ENCODE measurements at places on chromosomes 1 and 21. TPM values are rescaled to one million over a fixed set of nuclear protein-coding genes. Genes with fewer than 3 reads are reported as not detected.

- no peak for DNase-seq
These were observed 276.4 kb upstream of the PRMT6 start for GRCh38 chr1:106780066-106780465.

DNA sequence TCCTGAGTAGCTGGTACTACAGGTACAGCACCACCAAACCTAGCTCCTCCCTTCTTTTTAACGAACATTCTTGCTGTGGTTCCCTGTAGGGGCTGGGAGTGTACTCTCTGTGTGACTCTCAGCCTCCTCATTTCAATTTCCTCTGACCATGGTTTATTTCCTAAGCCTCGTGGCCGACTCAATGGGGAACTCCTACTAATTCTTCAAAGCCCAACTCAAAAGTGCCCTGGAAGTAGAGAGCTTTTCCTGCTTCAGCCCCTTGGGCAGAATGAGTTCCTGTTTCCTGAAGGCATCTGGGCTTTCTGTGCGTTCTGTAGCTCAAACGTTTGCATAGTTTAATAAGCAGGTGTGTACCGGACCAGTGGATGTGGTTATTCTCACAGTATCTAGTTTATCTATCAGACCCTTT lies 70.9 kb upstream of the ACOT11 start:
- no peak for DNase-seq

GRCh38 chr1:176557543-176558258 lies 94.7 kb downstream of the PAPPA2 start:
- no peak for DNase-seq

- DNase-seq = no peak
These were observed 7.3 kb downstream of the C1orf174 start for GRCh38 chr1:3892748-3893147.

DNA sequence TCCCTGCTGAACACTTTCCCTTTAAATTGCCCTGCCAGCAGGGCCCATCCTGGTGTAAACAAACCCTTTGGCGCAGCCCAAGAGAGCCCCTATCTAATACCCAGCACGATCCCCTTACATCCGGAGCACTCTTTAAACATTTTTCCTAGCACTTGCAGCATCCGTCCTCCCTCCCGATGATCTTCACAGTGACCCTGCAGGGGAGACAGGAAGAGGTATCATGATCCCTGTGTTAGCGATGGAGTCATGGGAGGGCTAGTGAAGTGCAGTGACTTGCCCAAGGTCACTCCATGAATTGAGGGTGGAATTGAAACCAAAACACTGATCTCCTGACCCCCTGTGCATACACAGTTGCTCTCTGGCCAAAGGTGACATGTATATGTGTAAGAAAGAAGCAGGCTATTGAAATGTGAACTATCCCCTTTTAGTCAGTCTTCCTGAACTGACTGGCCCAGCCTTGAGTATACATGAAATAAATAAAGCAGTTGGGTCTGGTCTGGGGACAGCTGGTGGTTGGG lies 9.8 kb upstream of the KCNQ4 start:
- no peak for DNase-seq

- DNase-seq = no peak
These were observed 62.6 kb upstream of the DENND1B start for GRCh38 chr1:197837911-197838310.

DNA sequence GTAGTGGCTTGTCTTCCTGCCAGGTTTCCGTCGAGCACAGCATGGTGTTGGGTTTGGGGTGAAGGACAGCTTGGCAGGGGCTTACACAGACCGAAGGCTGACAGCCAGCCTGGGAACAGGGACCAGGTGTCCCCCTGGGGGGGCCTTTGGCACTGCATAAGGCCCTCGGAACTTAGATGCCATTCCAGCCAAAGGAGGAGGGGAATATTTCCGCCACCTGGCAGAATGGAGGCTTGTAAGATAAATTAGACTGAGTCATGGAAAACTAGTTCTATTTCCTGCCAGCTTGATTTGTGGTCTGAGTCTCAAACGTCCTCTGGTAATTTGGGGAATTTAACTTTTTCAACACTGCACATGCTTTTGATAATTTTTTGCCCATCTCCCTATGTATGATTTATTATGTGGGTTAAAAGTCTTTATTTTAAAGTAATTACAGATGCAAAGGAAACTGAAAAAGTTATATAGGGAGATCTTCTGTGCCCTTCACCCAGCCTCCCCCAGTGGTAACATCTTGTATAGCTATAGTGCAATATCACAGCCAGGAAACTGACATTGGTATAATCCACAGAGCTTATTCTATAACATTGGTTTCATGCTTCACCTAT lies 11.5 kb upstream of the TMEM51 start:
- no peak for DNase-seq

DNA sequence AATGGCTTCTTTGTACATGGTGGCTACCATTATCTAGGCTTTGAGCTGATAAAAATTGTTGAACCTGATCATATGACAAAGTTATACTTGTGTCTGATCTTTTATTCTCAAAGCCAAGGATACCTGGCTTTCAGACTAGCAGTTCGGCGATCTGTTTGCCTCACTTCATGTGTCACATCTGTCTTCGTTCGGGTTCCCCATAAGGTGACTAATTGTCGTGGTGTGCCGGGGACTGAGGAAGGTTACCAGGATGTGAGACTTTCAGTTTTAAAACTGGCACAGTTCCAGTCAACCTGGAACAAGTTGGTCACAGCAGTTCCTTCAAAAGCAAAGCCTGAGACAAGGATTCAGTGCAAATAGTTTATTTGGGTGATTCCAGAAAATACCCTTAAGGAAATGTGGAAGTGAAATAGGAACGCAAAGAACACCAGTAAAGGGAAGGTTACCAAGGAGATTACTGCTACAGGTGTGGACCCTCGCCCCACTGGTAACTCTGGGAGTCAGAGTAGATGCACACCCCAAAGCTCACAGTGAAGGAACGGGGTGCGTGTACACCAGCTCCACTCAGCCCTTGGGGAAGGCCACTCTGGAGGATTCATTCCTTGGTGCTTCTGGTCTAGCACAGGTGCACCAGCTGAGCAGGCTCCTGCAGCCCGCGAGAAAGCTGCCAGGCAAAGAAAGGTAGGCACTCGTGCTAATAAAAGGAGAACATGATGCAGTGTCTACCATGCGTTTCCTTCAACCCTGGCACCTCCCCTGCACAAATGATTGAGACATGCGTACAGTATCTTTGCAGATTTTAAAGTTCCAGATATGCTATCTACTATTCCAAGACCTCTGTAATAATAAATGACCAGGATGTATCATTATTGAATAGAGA lies 69.0 kb downstream of the VWA5B1 start:
- no peak for DNase-seq

The MMEL1 gene
- not detected for total RNA-seq

The GTF2B gene
- 27.9 TPM for total RNA-seq

The FCRL4 gene
- total RNA-seq = 0.38 TPM

DNA sequence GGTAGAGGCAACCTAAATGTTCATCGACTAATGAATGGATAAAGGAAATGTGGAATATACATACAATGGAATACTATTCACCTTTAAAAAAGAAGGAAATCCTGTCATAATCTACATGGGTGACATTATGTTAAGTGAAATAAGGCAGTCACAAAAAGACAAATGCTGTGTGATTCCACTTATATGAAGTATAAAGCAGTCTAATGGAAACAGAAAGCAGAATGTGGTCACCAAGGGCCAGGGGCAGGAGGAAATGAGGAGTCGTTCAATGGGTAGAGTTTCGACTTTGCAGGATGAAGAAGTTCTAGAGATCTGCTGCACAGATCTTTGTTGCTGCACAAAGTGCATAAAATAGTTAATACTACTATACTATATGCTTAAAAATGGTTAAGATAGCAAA lies 7.8 kb downstream of the DIPK1A start:
- DNase-seq = no peak

- peak; percentile 97 for DNase-seq
These were observed at the start of gene RPRD2 for GRCh38 chr1:150363426-150364230. Gene RPRD2 (plus strand): TSS chr1:150364147. CDS start chr1:150364715, 568 bp downstream.

The FAM167B gene
- 0.88 TPM for total RNA-seq

GRCh38 chr1:16248603-16249516 lies 11.9 kb upstream of the CPLANE2 start:
- DNase-seq = peak; percentile 23

The NCMAP gene
- total RNA-seq = not detected

- no peak for DNase-seq
These were observed 256.1 kb upstream of the C1orf87 start for GRCh38 chr1:60329651-60330050.

The RYR2 gene
- total RNA-seq = not detected

The CACNA1S gene
- not detected for total RNA-seq

DNA sequence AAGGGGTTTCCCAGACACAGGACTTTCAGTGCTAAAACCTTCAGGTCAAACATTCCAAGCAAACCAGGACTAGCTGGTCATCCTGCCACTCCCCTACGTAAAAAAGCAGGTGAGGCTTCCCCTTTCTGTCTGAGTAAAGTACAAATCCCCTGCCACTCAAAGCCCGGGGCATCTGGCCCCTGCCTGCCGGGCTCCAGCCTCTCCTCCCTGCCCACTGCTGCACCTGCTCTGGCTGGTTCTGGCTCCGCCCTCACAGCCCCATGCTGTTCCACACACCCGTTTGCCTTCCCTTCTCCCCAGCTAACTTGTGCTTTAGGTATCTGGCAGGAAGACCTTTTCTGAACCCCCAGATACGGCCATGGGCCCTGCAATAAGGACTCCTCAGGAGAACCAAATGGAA lies 23.3 kb upstream of the S100A7 start:
- DNase-seq = no peak

DNA sequence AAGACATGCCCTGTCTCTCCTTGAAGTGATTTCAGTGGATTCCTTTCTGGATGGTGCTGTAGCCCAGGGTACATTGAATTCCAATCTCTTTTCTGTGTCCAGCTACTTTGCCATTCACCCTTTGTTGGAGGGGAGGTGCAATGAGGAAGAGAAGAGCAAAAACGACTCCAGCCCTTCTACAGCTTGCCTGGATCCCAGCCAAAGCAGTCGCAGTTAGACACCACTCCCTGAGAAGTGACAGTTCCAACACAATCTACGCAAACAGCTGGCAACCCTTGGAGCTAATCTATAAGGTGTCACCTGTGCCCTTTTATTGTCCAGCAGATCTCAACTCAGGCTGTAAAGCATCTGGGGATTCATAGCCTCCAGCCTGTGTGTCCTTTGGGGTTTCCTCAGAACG lies 4.6 kb downstream of the CD244 start:
- DNase-seq = no peak

- no peak for DNase-seq
These were observed 49.0 kb downstream of the SIM2 start for GRCh38 chr21:36747815-36748383.
